ENCODE measurements at places on chromosomes 1 and 21.

GRCh38 chr1:193070942-193071341, 11.5 kb downstream of the RO60 start:
- no peak for DNase-seq

DNA sequence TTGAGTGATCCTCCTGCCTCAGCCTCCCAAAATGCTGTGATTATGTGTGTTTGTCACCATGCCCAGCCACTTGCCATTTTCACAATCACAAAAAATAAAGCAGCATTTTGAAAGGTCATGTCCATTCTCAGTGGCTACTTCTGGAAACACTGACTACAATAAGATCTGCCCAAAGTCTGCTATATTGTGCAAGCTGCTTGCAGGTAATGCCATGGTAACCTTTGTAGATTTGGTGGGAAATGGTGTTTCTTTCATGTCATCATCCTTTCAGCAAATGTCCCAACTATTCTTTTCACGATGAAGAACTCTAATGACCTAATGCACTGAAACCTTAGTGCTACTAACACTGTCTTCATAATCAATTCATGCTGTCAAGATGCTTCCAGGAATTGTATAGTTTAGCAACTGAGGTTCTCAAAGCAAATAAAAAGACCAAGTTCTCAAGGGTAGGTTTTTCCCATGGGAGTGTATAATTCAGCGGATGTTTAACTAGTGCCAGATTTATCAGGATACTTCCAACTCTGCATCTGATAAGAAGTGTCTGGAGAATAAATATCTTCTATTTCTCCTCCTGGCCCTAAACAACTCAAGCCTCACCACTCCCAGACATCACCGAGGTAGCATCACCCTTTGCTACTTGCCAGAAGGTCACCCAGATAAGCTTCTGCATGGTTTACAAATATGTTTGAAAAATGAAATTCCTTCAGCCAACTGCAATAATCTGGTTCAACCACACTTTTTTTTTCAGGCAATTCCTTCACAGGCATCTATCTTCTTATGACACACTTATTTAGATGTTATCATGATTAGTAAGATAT, 132.0 kb upstream of the ZC3H11B start:
- DNase-seq = no peak

DNA sequence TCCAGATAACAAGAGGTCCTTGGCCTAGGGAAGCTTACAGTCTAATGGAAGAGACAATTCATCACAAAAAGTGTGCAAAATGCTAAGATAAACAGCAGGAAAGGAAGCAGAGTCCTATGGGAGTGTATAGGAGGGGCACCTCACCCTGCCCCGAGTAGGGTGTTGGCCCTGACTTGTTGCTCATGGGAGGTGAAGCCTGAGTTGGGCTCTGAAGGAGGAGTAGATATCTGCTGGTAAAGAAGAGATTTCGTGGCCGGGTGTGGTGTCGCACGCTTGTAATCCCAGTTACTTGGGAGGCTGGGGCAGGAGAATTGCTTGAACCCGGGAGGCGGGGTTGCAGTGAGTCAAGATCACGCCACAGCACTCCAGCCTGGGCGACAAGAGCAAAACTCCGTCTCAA, 18.6 kb upstream of the GPR37L1 start:
- no peak for DNase-seq

DNA sequence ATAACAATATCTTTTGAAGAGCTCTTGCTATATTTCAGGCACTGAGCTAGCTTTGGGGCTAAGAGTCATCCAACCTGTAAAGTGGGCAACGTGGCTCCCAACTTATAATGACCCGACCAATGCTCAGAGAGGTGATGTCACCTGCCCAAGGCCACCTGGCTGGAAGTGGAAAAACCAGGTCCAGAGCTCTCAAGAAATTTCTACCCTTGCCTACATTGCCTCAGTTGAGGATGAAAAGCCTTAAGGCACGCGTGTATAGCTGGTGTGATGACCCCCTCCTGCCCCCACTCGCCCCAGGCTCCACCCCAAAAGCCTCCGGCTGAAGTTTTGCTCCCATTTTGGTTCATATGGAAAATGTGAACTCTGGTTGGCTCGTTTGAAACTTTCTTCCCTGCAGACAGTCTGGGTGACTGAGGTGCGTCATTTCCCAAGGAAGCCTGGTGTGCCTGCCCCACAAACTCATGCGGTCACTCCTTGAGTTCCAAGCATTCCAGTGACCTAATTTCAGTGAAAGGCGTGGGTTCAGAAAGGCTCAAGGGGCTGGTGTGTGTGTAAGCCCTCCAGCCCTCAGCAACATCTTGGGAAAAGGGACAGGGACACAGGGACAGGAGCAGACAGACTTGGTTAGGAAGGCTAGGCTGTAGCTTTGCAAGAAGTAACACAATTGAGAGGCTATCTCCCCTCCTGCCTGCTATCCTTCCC, 20.5 kb downstream of the HTR1D start:
- DNase-seq = no peak

- no peak for DNase-seq
These were observed 18.4 kb downstream of the LORICRIN start for GRCh38 chr1:153277852-153278251.

DNA sequence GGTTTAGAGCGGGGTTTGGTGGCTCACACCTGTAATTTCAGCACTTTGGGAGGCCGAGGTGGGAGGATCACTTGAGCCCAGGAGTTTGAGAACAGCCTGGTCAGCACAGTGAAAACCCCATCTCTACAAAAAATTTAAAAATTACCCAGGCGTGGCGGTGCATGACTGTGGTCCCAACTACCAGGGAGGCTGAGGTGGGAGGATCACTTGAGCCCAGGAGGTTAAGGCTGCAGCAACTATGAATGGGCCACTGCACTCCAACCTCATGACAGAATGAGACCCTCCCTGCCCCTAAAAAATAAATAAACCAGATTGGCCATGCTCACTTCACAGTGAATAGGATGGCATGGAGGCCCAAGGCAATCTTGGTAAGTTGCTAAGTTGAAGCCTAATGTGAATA, 168.9 kb downstream of the RHOU start:
- DNase-seq = no peak

DNA sequence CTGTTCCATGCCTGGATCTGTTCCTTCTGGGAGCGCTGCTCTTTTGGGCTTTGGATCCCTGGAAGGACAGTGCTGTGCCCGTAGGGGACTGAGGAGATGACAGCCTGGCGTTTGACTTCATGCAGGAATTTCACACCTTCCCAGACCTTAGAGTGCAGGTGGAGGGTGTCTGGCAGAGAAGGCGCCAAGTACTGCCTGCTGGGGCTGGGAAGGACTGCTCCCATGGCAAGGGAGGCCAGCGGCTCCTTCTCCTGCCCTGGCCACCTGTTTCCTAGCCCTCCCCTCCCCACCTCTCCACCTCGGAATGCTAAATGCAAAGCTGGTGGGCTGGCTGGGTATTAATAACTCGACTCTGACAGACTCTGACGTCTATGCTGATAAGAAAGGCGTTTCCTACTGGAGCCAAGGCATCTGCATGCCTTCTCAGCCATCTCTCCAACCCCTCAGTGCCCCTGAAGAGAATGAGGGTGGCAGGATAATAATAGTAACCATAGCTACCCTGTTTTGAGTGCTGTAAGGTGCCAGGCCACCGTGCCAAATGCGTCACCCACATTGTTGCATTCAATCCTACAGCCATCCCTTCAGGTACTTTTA, 17.5 kb upstream of the PDIK1L start:
- DNase-seq = no peak

All from activated naive CD4-positive, alpha-beta T cell (primary cell).